NCI-H146 (cell line): ENCODE measurements at places on chromosomes 3 and 15.

- no peak for DNase-seq
Observed at GRCh38 chr3:51988286-51989146, 5.2 kb downstream of the ACY1 start.

- no peak for DNase-seq
Observed at GRCh38 chr15:31277335-31278060, 49.1 kb upstream of the KLF13 start.

- DNase-seq, result no peak
Observed at GRCh38 chr3:133106169-133106568, 68.0 kb downstream of the TMEM108 start.

DNA sequence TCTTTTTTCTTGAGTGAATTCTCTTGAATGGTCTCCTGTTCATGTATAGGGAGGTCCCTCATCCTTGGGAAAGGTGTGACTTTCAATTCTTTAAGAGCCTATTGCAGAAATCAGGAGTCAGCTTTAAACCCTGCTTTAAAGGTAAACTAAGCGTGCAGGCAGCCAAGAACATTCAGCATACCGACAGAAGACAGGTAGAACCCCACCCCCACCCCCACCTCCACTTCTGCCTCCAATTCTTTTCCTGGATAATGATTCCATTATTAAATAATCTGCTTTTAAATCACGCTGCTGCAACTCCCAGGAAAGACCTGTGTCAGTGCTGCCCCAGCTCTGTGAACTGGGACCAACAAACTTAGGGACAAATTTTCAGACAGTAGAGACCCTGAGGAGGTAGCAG, 49.3 kb upstream of the SKOR1 start:
- DNase-seq, result no peak

- DNase-seq, result no peak
Observed at GRCh38 chr3:16929311-16929710, 44.6 kb downstream of the PLCL2 start.

DNA sequence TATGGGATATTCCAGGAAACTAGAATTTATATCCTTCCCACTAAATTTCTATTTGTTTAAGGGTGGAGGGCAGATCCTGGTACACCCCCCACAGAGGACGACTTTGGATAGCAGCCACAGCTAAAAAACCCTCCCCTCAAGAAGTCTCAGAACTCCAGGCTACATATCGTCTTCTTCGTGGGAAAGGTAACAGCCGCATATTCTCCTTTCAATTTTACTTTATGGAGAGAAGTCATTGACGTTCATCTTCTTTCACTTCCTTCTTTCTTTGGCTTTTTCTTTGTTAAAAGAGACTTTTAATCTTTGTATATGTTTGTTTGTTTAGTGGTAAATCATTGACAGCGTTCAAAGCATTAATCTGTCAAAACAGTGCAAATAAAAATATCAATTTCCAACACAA, 36.3 kb downstream of the TRIP4 start:
- no peak for DNase-seq

GRCh38 chr3:46642971-46643370, 30.6 kb downstream of the FAM240A start:
- no peak for DNase-seq

DNA sequence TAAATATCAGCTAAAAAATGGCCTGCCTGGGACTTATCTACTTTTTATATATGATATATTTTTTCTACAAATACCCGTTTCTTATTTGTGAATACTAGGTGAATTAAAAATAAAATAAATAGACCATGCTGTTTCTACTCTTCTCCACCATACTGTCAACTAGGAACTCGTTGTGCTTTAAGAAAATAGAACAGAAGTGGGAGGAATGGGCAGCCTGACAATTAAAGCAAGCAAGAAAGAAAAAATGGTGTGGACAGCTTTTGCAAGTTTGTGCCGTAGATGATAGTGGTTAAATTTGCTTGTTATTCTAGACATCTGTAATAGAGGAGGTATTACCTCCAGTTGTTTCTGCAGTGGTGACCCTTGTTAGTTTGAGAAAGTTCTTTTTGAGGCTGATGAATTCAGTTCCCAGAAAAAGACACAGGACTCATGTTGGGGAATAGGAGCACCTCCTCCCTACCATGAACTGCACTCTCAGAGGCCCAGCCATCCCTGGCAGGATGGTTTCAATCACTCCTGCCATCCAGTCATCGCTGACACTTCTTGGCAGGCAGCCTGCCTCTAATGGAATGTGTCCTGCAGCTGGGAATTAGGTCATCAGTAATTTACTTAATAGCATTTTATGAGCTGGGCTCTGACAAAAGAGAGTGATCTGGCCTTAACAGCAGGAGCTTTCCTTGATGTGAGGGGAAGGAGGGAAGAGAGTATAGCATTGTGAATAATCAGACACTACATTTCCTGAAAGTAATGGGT, 105.0 kb upstream of the GAP43 start:
- peak; percentile 81 for DNase-seq

DNA sequence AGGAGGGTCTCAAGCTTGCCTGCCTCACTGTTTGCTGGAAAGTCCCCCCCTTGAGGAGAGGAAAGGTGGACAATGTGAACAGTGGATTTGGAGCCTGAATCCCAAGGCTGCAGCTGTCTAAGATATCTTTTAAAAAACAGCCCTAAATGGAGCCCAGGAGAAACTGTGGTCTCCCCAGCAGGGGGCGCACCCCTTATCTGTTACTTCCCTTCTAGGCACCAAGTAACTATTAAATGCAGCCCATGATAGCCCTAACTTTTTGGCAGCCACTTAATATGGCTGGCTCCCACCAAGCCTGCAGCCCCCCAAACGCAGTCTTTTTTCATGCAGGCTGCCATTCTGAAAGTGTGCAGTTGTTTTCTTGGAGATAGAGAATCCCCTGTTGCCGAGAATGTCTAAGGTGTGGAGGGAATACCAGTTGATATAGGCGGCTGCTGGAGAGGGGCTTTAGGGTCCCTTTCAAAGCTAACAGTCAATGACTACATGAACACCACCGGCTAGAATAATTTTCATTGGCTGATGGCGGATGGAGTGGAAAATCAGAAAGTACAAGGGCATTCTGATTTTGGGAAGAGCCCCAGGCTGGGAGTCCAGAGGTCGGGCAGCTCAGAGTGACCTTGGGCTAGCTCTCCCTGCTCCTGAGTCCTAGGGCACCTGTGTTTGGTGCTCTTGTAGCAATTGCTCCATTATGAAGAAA, 1.3 kb downstream of the RHCG start:
- no peak for DNase-seq

- DNase-seq, result no peak
Observed at GRCh38 chr15:78752492-78753358, 58.5 kb downstream of the ADAMTS7 start.

DNA sequence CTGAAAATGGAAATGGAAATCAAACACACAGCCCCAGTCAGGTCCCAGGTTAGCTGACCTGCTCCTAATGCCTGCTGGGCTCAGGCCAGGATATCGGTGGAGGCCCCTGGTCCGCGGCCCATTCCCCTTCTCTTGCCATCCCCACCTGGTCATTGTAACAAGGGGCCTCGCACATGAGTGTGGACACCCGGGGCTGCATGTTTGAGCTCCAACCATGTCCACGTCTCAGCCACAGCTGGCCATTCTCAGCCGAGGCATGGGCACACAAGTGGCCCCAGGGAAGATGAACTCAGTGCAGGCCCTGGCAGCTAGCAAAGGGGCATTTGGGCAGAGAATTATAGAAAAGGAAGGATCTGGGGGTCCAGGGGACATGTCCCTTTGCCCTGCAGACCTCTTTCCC, 41.7 kb downstream of the FAM174B start:
- DNase-seq, result no peak

GRCh38 chr3:125067225-125067624, 11.4 kb upstream of the HEG1 start:
- DNase-seq, result no peak

- no peak for DNase-seq
Observed at GRCh38 chr3:26628915-26629314, 6.3 kb downstream of the LRRC3B start.

- no peak for DNase-seq
Observed at GRCh38 chr3:45320986-45321385, 67.4 kb upstream of the LARS2 start.

DNA sequence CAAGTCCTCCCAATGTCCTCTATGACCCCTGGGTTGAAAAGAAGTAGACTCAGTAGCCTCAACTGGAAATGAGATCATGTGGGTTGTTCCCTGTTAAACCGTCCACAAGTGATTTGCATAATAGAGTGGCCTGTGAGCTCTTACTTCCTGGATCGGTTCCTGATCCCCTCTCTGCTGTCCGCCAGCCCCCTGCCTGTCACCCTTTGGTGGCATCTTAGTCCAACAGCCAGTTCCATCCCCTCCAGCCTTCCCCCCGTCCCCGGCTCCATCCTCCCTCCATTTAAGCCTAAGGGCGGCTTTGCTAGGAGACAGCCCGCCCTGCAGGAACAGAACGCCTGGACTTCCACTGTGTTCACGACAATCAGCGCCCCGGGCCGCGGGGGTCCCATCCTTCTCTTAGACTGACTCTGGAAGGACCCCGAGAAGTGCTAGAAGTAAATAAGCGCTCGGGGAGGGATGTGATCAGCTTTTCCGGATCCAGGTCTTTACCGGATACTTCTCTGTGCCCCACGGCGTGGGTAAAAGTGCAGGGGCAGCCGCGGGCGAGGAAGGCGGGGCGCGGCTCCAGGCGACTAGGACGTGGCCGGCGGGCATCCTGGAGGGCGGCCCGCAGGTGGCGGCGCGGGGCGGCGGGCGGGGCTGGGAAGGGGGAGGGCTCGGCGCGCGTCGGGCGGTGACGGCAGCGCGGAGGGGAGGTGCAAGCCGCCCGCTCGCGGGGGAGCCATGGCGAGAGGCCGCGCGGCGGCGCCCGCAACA, 51.2 kb upstream of the ULK4 start:
- peak; percentile 68 for DNase-seq

DNA sequence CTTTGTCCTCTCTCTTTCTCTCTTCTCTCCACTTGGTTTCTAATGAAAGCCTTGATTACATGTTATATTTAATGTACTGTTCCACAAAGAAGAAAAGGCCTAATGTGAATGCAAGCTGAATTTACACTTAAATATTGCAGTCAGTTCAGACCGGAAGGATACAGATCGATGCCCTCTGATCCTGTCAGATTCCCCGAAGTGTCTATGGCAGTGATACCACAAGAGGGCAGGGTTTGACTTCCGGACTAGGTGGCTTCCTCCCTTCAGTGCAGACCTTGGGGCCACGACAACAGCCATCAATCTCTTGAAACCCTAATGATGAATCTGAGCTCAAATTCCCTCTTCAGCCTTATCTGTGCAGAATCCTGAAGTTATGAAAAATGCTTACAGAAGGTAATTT, 29.5 kb downstream of the AGTR1 start:
- peak; percentile 64 for DNase-seq
